Activated T-helper 1 cell treated with anti-CD3 and anti-CD28 coated beads, Interleukin-2, amount 50 U/mL, for 16 hours (primary cell): ENCODE measurements at places on chromosomes 4 and X.

GRCh38 chr4:66443008-66443407 is 772.7 kb upstream of the EPHA5 start:
- no peak for DNase-seq

- no peak for DNase-seq
Measured at GRCh38 chr4:76677571-76678326, 220.2 kb downstream of the SOWAHB start.

DNA sequence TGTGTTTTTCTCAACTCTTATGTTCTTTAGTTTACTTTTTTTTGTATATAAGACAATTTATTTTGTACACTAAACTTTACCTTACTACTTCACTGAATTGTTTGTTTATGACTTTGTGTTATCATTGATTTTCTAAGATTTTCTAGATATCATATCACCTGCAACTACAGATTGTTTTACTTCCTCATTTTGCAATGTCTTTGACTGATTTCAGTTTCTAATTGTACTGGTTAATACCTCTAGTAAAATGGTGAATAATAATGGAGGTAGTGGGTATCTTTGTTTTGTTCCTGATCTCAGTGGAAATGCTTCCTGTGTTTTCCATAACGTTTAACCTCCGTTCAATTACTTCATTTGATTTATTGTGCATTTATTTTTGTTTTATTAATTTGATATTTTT is 490.2 kb downstream of the TLL1 start:
- no peak for DNase-seq

GRCh38 chrX:37958525-37959211 is 47.7 kb upstream of the SYTL5 start:
- DNase-seq: no peak

DNA sequence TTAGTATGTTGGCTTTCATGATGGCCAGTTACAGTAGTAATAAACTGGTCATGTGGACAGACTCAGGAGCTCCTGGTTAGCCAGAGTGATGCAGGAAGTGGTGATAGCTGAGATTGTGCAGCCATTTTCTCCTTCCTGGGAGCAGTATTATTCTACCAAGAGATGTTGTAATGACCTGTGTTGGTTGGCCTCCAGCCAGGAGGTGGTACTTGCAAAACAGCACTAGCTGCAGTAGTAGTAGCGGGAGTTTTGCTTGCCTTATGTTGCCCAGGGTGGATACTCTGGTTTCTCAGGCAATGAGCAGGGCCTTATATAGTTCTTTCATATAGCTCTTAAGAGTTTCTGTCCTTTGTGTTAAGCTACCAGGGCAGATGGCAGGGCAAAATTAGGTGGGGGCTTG is 998.8 kb downstream of the GLUD2 start:
- no peak for DNase-seq

- DNase-seq: no peak
Measured at GRCh38 chr4:147828331-147828905, 96.5 kb downstream of the ARHGAP10 start.

DNA sequence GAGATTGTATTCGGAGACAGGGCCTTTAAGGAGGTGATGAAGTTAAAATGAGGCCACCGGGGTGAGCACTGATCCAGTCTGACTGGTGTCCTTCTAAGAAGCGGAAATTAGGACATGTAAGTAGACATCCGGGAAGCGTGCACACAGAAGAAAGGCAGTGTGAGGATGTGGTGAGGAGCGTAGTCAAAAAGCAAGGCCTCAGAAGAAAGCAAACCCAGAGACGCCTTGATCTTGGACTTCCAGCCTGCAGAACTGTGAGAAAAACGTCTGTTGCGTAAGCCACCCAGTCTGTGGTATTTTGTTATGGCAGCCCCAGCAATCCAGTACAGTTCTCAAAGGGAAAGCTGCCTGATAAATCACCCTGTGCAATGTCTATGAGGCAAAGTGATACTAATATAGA is 153.5 kb downstream of the KCNIP4 start:
- no peak for DNase-seq

- no peak for DNase-seq
Measured at GRCh38 chrX:133033010-133033409, 63.9 kb downstream of the USP26 start.

GRCh38 chr4:176608346-176608745 is 184.4 kb downstream of the VEGFC start:
- no peak for DNase-seq

DNA sequence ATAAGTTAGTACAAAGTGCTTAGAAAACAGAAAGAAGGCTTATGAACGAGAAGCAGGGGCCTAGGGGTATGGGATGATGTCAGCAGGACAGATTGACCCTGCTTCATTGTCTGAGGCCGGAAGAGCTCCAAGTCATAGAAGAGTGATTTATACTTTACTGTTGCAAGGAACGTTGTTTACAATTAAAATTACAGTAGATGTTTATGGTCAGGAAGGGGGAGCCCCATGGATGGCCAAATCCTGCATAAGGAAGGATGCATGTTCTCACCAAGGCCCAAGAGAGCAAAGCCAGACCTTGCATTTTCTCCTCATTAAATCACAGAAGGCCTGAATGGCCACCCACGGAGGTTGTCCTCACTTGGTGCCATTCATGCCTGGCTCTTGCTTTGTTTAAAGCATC is 115.3 kb downstream of the LDB2 start:
- DNase-seq: no peak

- no peak for DNase-seq
Measured at GRCh38 chrX:38820751-38821150, 19.5 kb downstream of the MID1IP1 start.

DNA sequence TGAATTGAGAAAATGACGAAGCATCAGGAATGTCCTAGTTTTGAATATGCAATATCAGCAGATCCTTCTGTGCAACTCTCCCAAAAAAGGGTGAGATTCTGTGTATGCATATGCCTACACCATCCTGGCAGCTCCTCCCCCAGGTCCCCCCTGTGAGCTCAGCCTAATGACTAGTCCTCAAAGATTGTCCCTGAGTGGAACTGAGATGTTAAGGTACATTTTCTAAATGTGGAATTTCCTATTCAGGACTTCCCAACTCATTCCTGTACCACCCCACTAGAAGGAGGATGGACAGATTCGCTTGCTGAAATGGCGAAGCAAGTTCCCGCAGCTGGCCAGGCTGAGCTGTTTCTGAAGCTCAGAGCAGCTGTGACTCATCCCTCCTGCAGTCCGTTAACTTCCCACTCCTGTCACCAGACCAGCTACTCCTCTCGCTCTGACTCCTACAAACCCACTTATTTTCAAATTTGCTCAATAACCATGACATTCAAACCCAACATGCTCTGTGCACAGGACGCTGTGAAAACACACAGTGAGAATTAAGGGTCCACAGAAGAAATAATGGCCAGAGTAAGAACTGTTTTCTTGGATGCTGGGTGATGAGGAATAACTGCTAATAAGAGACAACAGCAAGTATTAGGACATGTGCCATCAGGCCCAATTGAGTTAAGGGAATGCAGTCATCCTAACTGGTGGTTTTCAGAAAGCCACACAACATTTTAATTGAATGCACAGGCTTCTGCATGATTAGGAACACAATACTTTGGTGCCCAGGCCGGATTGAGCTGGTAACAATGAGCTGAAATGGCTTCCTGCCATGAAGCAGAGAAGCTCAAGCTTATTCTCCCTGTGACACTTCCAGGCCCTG is 40.0 kb upstream of the IRF2 start:
- no peak for DNase-seq

GRCh38 chr4:106231931-106232330 is 84.1 kb downstream of the TBCK start:
- DNase-seq: no peak

DNA sequence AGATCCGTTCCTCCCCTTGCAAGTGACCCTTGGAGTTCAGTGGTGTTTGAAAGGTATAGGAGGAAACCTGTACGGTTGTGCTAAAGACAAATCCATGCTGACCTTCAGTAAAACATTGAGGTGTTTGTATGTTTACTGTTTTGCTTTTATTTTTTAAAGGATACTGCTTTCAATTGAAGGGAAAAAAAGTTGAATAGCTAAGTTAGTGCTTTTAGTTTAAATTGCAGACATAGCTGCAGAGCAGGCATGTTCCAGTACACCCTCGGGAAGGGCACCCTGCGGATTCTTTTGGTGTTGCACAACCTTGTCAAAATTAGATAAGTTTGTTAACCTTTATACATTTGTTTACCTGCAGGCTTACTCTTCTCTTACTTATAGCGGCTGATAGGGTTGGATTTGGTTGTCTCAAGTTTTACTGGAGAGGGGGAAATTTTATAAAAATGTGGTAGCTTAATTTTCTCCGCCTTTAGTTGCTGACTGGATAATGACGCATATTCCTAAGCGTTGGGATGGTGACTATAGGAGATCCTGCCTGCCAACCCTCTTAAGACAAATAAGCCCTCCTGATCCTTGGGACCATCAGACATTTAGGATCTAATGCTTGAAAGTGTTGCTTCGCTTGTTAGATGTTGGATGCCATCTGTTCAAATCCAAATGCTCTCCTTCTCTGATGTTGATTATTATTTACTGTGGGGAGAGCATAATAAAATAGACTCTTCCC is 2.0 kb downstream of the RAPGEF2 start:
- DNase-seq: no peak

- no peak for DNase-seq
Measured at GRCh38 chr4:117096886-117097285, 11.5 kb upstream of the TRAM1L1 start.

GRCh38 chr4:66640233-66640990 is 904.9 kb downstream of the CENPC start:
- no peak for DNase-seq
